Psoas muscle (tissue), 8 donors: ENCODE measurements at places on chromosomes 7 and 10. TPM values are rescaled to one million over a fixed set of nuclear protein-coding genes. Genes with fewer than 3 reads are reported as not detected.

Gene ZCCHC24
- 112 TPM for polyA plus RNA-seq

Gene TBX20
- not detected for polyA plus RNA-seq

Gene HMX2
- not detected for polyA plus RNA-seq

Gene PHKG1
- polyA plus RNA-seq = 39.2 TPM

Gene ZNF518A
- 1.9 TPM for polyA plus RNA-seq

Gene SLC13A1
- polyA plus RNA-seq = not detected

Gene GAD2
- polyA plus RNA-seq = not detected

Gene SSC4D
- polyA plus RNA-seq = 2.7 TPM

Gene CC2D2B
- 0.07 TPM for polyA plus RNA-seq

Gene OPALIN
- polyA plus RNA-seq = not detected

Gene ELN
- polyA plus RNA-seq = 10.6 TPM

Gene HABP2
- 0.03 TPM for polyA plus RNA-seq

Gene CALN1
- polyA plus RNA-seq = 0.01 TPM

Gene ZNF503
- polyA plus RNA-seq = 2.0 TPM

Gene PNLIPRP2
- polyA plus RNA-seq = 0.01 TPM

Gene EFCAB10
- polyA plus RNA-seq = not detected

Gene PTF1A
- polyA plus RNA-seq = not detected

Gene CEP55
- polyA plus RNA-seq = not detected

Gene ZNF735
- not detected for polyA plus RNA-seq

Gene PLCE1
- 0.43 TPM for polyA plus RNA-seq

Gene KCND2
- 0.04 TPM for polyA plus RNA-seq

Gene VCL
- 93.2 TPM for polyA plus RNA-seq

Gene AGR2
- polyA plus RNA-seq = 0.20 TPM

Gene ITPRID1
- polyA plus RNA-seq = not detected

Gene TSPAN33
- polyA plus RNA-seq = 2.2 TPM

Gene PYROXD2
- 1.6 TPM for polyA plus RNA-seq

Gene NEUROG3
- polyA plus RNA-seq = not detected
